ENCODE measurements at places on chromosomes 5 and 9.

- DNase-seq = no peak
These were observed 70.3 kb downstream of the RAB24 start for GRCh38 chr5:177233206-177233605.

DNA sequence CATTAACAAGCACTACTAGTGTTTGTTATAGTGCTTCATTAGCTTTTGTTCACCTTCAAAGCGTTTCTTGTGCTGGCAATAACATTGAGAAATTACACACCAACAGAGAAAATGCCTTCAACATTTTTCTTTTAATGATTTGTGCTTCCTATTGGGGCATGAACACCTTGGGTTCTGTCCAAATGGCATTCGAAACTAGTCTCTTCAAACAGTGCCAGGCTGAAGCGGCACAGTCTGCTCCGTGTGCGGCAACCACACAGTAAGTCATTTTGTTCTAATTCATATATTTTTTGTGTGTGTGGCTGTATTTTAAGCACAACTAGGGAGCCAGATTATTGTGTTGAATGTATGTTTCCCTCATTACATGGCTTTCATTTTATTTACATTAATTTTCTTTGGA is 414.7 kb upstream of the SGCD start:
- DNase-seq = no peak

- DNase-seq = no peak
These were observed 125.0 kb upstream of the SLC12A2 start for GRCh38 chr5:127958421-127959011.

- peak; percentile 82 for DNase-seq
These were observed 120.3 kb upstream of the SPATA31C2 start for GRCh38 chr9:88258601-88259000.

GRCh38 chr9:136794281-136794999 is 1.7 kb upstream of the CCDC183 start:
- no peak for DNase-seq

DNA sequence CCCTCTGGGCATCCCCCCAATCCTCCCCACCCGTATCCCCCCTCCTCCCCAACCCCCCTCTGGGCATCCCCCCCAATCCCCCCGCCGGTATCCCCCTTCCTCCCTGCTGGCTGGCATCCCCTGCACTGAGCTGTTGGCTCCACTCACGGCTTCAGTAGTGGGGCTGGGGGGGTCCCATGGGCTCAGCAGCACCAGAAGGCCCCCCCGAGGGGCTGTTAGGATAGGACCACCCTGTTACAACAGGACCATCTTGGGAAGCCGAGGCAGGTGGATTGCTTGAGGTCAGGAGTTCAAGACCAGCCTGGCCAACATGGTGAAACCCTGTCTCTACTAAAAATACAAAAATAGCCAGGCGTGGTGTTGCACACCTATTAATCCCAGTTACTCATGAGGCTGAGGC is 42.4 kb downstream of the EXD3 start:
- DNase-seq = peak; percentile 40

DNA sequence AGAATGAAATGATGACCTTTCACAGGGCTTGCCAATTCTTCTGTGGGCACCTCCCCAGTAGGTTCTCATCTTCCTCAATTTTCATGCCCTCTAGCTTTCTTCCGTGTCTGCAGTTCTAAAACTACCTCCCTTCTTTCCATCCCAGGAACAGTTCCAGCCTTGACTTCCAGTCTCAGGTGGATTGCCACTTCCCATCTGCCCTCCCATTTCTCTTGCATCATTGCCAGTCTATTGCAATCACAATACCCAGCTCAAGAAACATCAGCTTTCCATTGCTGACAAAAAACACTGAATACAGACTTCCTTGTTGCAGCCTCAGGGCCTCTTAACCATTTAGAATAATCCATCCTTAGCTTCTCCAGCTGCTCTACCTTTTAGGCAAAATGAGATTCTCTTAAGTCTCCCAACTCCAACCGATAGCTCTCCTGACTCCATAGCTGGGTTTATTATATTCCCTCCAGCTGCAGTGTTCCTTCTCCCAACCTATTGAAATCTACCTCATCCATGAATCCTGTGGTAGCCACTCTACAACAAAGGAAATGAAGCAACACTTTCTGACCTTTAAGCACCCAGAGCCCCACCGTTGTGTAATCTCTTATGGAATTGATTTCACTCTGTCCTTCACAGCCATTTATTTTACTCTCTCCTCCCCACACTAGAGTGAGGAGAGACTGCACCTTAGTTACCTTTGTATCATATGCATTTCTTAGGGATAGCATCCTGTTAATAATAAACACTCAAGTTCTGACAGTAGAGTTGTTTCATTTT is 75.6 kb upstream of the PCA3 start:
- DNase-seq = no peak

- no peak for DNase-seq
These were observed 18.5 kb downstream of the FBXW2 start for GRCh38 chr9:120774719-120775118.

DNA sequence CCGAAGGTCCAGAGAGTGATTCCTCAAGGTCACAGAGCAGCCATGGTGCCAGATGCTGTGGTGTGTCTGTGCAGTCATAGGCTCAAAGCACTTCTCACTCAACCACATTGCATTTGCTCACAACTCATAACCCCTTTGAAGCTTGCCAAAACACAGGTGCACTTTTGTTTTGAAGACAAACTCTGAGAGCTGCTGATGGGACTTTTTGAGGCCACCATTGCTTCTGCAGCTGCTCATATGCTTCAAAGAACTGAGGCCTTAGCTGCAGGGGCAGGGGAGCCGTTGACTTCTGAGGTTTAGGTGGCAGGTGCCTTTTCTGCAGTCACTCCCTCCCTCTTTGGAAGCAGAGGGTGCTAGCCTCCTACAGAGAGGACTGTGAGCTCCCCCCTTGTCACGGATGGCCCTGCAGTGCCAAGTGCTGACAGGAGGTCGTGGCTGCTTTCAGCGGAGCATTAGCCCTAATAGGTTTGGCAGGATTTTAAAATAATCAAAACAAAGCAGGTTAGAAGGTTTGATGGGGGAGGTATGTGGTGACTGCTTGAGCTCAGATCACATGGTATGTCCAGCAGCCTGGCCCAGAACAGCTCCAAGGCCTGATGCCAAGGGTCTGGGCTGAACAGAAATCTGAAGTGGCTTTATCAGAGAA is 232.1 kb downstream of the MAN2A1 start:
- no peak for DNase-seq

GRCh38 chr5:91928754-91929521 is 545.8 kb upstream of the ARRDC3 start:
- no peak for DNase-seq

DNA sequence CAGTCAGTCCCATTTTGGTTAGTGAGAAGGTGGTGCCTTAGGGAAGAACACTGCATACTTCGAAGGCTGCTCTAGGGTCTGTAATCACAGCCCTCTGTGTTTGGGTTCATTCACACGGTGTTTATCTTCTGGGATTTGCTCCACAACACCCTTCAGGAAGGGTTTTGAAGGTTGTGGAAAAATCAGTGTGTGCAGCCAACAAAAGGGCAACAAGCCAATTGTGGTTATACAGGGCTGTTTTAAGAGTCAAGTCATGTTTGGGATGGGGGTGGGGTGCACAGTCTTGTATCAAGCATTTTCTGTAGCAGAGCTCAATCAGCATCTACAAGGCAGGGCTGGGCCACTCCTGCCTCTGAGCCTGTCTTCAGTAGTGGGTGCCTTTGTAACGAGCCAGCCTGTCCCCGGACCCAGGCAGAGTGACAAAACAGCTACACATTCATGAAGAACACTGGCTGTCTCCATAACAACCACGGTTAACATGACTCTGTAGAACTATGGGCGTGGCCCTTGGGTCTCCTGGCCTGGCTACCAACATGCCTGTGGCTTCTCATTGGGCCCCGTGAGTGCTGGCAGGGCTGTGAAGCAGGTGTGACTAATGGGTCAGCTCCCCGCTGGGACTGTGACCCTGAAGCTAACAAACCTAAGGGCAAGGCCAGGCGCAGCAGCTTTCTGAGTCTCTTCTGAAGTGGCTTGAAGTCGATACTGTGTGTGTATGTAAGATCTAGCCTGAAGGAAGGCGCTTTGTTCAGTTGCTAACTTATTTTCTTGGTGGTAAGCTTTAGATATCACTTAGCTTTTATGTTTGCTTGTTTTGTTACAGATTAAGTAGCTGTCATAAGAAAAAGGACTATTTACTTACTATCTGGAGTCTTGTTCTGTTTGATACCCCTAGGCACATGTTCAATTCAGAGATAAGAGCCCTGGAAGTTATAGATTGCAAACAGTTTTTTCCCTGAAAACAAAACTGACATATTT is 27.9 kb upstream of the GOLM1 start:
- DNase-seq = no peak

- DNase-seq = peak; percentile 82
These were observed 53.1 kb upstream of the DAB2IP start for GRCh38 chr9:121598167-121598964.

DNA sequence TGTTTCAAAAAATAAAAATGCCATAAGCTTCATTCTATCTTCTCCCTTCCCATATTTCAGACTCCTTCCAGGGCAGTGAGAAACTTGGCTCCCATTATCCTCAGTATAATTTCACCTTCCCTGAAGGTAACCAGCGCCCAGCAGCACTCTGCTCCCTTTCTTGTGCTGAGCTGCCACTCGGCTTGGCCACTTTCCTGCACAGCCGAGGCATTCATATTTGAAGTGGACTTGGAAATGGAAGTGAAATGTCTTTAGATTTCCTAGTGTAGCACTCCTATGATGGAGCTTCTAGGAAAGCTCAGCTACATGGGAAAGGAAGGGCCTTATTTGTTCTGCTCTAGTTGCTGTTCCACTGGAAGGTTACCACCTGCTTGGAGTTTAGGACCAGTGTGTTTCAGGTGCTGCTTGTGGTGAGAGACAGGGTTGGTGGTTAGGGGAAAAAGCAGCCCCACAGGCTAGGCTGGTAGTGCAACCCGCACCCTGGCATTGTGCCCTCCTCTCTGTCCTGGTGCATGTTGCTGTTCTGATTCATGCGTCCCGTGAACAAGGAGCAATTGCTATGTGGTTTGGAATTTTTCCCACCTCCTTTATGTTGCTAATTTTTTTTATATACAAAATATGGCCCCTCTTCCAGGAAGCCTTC is 53.8 kb downstream of the RAD23B start:
- DNase-seq = no peak

DNA sequence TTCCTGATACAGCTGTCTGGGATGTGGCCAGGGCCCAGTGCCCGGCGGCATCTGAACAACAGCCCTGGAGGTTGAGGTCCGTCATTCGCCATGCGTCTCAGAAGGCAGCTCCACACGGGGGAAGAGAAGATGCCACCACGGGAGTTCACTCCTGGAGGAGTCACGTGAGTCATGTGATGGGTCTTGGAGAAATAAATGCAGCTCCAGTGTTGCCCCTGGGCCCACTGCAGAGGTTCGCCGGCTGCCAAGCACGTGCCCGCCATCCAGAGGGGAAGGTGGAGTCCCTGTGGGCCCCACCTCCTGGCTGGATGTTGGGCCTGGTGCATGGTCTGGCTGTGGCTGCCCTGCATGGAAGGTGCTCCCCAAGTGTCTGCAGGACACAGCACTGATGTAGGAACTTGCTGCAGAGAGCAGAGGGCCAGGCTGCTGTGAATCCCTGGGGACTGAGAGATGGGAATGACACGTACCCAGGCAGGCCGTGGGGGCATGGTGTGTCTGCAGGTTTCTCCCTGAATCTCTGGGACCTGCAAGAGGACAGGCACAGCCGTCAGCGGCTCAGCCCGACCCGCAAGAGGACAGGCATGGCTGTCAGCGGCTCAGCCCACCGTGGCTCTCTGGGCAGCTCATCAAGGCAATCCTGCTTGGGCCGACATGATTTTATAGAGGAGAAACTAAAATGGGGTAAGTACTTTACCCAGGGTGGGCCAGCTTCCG is 418.3 kb upstream of the IRX4 start:
- DNase-seq = peak; percentile 40

GRCh38 chr9:14560194-14560593 is 133.0 kb downstream of the ZDHHC21 start:
- no peak for DNase-seq

DNA sequence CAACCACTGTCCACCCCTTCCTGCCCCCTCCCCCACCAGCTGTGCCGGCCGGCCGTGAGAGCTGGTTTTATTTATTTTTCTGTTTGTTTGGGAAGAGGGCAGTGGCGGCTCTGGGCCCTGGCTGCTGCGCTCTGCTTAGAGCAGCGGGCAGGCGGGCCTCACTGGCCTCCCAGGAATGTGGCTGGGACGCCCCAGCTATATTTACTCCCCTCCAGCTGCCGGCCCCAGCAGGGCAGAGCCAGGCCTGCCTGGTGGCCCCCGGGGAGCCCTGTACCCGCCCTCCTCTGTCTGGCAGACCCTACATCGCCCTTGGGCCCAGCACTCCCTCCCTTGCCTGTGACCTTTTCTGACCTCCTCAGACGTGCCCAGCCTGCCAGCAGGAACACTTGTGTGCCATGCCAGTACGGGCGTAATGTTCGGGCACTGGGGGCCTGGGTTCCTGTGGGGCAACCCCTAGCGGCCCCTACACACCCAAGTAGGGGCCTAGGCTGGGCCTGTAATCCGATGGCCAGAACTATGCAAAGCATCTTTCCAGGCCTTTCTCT is 7.7 kb downstream of the CXXC5 start:
- DNase-seq = no peak

DNA sequence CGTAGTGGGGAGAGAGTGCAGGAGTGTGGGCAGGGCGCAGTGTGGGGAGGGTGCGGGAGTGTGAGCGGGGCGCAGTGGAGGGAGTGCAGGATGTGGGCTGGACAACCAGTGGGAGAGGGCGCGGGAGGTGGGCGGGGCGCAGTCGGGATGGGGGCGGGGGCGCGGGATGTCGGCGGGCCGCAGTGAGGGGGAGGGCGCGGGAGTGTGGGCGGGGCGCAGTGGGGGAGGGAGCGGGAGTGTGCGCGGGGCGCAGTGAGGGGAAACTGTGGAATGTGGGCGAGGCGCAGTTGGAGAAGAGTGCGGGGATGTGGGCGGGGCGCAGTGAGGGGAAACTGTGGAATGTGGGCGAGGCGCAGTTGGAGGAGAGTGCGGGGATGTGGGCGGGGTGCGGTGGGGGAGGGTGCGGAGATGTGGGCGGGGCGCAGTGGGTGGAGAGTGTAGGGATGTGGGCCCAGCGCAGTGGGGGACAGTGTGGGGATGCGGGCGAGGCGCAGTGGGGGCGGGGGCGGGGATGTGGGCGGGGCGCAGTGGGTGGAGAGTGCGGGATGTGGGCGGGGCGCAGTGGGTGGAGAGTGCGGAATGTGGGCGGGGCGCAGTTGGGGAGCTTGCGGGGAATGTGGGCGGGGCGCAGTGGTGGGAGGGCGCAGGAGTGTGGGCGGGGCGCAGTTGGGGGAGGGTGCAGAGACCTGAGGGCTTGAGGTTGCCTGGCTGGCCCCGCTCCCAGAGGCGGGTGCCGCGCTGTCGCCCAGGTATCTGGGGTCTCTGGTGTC is at the start of gene NXNL2:
Gene NXNL2 (plus strand): TSS at position 723 of the 770 bp plus-strand sequence. CDS start 257 bp downstream, outside the sequence.
- DNase-seq = peak; percentile 89

All from left forelimb (tissue), 1 donor.